Effector CD4-positive, alpha-beta T cell (primary cell): ENCODE measurements at places on chromosomes 6 and 20.

- no peak for DNase-seq
Observed at GRCh38 chr6:1837826-1838225, 228.1 kb downstream of the FOXC1 start.

GRCh38 chr6:20447157-20447556, 45.5 kb downstream of the E2F3 start:
- DNase-seq = no peak

DNA sequence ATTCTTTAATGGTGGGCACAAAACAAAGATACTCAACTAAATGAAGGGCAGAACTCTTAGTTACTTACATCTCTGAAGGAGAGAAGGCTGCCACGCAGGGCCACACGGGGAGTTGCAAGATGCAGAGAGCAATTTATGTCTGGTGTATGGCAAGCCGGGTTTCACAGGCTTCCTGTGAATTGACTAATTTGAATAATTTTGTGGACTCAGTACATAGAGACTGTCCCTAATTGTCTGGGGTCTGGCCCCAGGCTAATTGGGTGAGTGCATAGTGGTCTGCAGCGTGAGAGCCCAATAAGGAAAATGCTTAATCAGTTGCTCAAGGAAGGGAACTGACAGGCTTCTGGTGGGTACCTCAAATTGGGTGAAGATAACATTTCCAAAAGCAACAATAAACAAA, 205.7 kb downstream of the OTOR start:
- no peak for DNase-seq

DNA sequence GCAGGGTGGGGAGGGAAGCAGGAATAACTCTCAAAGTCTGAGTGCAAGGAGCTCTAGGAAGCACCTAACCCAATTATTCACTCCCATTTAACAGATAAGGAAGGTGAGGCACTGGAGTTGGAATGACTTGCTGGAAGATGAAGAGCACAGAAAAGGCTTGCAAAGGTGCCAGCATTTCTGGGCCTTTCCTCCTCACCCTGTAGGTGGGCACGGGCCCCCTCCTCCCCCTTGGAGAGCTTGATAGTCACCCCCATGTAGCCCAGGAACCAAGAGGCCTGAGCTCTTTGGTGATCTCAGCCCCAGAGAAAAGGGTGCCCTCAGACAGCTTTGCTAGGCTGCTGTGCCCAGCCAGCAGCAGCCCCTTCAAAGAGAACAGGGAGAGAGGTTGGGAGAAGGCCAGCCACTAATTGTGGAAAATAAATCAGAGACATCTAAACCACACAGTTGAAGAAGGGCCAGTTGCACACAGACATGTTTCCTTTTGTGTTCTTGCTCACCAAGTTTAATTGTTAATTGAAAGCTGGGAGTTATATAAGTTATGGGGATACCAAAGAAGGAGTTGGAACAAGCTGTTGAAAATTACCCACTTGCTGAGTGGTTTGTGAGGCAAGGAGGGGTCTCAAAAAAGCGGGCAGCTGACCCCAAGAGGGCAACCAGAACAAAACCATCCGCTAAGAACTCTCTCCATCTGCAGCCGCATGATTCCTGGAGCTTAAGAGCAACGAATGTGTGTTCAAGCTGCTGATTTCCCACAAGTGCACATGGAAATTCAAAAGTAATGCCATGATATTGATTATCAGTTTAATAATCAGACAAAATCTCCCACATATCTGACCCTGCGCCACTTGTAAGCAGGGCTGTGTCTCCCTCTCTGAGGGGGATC, 77.0 kb downstream of the MRPL14 start:
- no peak for DNase-seq

DNA sequence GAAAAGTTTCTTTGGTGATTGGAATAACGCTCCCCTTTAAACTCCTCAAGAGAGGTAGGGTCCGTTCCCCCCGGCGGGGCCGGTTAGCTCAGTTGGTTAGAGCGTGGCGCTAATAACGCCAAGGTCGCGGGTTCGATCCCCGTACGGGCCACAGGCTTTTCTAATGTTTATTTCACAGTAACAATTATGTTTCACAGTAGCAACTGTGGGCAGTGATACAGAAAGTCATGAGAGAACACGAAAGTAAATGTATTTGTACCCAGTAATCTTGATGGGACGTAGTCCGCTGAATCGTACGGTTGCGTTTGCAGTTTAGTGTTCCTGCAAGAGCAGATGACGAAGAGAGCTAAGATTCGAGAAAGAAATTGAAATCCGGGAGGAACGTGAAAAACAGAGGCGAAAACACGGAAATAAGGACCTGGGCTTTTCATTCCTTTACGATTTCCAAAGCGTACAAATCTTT, 505.5 kb downstream of the PRIM2 start:
- DNase-seq = no peak

GRCh38 chr6:149278997-149279396, 38.5 kb upstream of the TAB2 start:
- DNase-seq = no peak

- no peak for DNase-seq
Observed at GRCh38 chr20:63697868-63698545, 1.6 kb downstream of the TNFRSF6B start.

- no peak for DNase-seq
Observed at GRCh38 chr6:52931351-52931750, 21.9 kb upstream of the GSTA3 start.

- no peak for DNase-seq
Observed at GRCh38 chr20:62234339-62234738, 4.0 kb upstream of the OSBPL2 start.

GRCh38 chr6:159008656-159009288, 8.8 kb upstream of the RSPH3 start:
- no peak for DNase-seq

GRCh38 chr6:156776470-156776839, 723 bp upstream of the ARID1B start:
- DNase-seq = no peak

DNA sequence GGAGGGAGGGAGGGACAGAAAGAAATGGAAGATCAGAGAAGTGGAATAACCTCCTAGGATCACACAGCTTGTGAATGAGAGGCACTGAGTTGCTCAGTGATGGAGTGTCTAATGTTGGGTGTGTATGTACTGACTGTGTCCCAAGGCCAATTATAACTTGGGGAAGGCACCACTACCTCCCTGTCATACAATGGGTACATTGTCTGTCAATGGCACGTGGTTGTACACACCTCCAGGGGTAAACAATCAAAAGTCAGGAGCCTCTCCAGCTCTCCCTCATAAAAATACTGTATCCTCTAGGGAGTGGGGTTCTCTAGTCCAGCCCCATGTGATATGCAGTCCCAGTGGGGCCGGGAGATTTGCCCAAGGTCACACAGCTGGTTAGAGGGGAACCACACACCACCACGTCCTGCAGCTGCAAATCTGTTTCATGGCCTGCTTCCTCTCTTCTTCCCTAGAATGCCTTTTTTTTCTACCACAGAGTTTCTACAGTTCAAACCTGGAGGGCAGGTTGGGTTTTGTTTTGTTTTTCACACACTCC, 112.5 kb downstream of the SNX5 start:
- DNase-seq = no peak

DNA sequence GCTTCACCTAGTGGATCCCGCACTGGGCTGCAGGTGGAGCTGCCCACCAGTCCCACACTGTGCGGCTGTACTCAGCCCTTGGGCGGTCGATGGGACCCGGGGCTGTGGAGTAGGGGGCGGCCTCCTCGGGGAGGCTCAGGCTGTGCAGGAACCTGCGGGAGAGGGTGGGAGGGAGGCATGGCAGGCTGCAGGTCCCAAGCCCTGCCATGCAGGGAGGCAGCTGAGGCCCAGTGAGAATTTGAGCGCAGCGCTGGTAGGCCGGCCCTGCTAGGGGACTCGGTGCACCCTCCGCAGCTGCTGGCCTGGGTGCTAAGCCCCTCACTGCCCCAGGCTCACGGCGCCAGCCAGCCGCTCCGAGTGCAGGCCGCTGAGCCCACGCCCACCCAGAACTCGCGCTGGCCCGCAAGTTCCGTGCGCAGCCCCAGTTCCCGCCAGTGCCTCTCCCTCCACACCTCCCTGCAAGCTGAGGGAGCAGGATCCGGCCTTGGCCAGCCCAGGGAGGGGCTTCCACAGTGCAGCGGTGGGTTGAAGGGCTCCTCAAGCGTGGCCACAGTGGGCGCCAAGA, 1407.6 kb downstream of the EPHA7 start:
- no peak for DNase-seq

DNA sequence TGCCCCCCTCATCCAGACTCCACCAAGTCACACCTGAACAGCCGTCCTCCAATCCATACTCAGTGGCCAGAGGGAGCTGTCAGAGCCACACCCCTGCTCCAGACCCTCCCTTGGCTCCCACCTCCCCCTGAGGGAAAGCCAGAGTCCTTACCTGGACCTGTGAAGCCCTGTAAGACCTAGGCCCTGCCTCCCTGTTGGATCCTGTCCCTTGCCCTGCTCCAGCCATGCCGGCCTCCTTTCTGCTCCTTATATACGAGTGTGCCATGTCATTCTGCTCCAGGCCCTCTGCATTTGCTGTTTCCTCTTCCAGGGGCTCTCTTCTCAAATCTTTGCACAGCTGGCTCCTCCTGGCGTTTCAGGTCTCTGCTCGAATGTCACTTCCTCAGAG, 100.3 kb upstream of the MYL9 start:
- DNase-seq = no peak

- DNase-seq = no peak
Observed at GRCh38 chr6:64789476-64789875, 917.5 kb downstream of the EYS start.

GRCh38 chr20:20084296-20084752, 32.0 kb downstream of the CFAP61 start:
- DNase-seq = no peak

DNA sequence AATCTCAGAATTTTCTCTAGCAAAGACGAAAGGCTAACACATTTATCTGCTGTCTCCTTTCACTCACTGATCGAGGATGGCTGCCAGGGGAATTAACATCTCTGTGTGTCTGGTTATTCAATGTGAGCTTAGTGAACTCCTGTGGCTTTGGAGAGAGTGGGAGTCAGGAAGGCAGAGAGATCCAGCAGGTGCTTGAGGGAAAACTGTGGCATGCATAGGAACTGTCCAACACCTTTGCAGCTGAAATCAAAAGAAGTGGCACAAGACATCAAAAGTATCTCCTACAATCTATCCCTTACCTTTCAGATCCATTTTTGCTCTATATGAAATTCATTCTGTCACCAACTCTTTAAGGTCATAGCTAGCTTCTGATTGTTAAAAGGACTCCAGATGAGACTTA, 11.8 kb upstream of the FAM184A start:
- no peak for DNase-seq

- no peak for DNase-seq
Observed at GRCh38 chr20:63854766-63855362, 6.4 kb upstream of the ABHD16B start.

DNA sequence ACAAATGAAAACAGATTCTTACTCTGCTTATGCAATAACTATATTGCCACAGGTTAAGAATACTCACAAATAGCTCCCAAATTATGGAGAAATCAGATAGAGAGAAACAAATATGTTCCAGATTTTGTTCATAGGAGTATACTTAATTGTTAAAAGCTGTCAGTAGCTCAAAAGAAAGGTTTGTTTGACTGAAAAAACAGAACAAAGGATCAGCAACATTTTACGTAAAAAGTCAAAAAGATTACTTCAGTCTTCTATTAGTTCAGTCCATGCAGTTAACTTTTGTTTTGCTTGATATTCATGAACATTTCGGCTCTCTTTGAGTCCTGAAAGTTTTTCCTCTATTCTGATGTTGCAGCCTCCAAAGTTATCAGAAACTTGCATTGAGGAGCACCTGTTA, 13.4 kb upstream of the NANP start:
- DNase-seq = no peak

DNA sequence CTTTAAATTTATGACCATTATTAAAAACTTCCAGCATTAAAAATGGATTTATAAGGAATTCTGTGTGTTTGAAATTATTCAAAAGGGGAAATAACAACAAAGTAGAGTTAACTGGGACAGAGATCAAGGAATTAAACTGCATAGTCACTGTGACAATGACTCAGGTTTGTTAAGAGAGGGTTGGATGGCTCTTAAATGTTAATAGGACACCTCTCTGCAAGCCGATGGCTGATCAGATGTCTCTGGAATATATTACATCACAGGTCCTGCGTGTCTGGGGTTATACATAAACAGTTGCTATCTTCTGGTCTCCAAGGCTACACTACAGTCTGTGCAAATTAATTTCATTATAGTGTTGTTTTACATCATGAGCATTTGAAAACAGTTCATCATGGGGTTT, 574.3 kb downstream of the COL12A1 start:
- DNase-seq = no peak

DNA sequence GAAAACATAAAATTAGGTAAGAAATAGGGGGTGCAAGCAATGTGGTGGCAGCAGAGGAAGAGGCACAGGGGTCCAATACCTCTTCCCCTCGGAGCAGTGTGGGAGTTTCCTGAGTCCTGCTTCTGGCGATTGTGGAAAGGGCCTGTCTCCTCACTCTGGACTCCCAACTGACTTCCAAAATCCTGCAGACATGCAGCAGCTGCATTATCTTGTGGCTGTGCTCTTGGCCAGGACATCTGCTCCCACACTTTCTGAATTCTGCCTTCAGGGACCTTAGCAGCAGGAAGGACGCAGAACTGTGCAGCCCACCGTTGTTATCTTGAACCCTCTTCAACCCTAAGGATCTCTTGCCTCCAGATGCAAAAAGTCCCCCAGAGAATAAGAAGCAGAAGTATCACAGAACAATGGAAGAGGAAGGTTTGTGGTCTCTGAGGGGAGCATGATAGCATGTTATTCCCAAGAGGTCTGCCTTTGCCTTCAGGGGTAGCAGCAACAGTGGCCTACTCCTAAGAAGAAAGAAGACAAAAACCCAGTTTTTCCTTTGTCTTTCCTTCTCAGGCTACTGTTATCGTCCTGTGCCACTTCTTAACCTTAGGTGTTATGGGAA, 102.5 kb upstream of the EMILIN3 start:
- DNase-seq = no peak

DNA sequence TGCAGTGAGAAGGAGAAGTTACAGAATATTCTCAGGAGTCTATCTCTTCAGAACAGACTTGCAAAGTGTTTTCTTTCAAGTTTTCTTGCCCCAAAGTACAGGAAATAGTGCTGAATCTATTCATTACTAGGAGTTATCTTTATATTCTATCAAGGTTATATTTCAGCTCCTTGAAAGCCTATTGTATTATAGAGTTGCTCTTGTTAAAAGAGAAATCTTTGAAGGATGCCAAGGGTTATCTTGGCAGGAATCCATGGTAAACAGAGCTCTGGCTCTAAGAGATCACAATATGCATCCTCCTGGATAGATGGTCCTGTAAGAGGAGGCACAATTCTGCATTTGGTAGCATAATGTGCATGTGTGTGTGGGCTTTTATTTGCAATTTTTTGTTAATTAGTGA, 21.2 kb upstream of the SNRPB2 start:
- no peak for DNase-seq
